Stimulated activated CD8-positive, alpha-beta memory T cell treated with anti-CD3 and anti-CD28 coated beads, Interleukin-15, amount 100 ng/mL, for 24 hours (primary cell): ENCODE measurements at places on chromosomes 11 and 22.
A peak's percentile ranks its signal among the peaks of the same experiment; 100 is the strongest.

GRCh38 chr11:110314366-110315095 is 18.1 kb upstream of the RDX start:
- DNase-seq = no peak

- no peak for DNase-seq
Measured at GRCh38 chr11:57336111-57336666, 497 bp upstream of the SSRP1 start.

- DNase-seq = no peak
Measured at GRCh38 chr11:74902342-74902741, 46.5 kb downstream of the XRRA1 start.

- no peak for DNase-seq
Measured at GRCh38 chr11:93329936-93330445, 551 bp upstream of the DEUP1 start.

GRCh38 chr22:42434748-42435425 is 2.7 kb upstream of the NFAM1 start:
- DNase-seq = no peak

DNA sequence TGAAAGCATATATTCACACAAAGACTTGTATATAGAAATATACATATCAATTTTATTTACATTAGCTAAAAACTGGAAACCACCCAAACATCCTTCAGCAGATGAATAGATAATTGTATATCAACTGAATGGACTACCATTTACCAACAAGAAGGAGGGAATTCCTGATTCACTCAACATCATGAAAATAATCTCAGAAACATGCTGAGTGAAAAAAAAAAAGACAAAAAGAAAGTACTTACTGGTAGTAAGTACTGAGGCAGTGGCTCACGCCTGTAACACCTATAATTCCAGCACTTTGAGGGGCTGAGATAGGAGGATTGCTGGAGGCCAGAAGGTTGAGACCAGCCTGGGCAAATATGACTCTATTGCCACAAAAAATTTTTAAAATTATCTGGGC is 7.4 kb upstream of the IPO7 start:
- DNase-seq = no peak

- DNase-seq = no peak
Measured at GRCh38 chr11:83249445-83249844, 36.7 kb downstream of the CCDC90B start.

DNA sequence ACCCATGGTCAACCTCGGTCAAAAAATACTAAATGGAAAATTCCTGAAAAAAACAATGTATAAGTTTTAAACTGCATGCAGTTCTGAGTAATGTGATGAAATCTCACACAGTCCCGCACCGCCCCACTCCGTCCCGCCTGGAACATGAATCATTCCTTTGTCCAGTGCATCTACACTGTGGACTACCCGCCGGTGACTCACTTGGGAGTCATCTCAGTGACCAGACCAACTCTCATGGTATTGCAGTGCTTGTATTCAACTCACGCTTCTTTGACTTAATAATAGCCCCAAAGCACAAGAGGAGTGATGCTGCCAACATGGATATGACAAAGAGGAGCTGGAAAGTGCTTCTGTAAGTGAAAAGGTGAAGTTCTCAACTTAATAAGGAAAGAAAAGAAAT is 48.8 kb downstream of the ARHGAP32 start:
- no peak for DNase-seq

DNA sequence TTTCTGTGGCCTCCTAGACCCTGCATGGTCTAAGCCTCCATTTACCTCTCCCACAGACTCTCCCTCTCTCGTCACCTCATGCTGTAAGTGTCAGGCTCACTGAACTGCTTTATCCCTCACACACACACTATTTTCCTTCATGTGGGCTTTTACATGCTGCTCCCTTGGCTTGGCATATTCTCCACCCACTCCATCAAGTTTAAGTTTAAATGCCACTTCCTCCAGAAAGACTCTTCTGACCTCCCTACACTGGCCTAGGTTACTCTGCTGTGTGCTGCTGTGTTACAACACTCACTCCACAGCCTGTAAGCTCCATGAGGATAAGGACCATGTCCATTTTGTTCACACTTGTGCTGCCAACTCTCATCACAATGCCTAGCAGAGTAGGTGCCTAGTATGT is 2.5 kb downstream of the DCHS1 start:
- no peak for DNase-seq

- DNase-seq = no peak
Measured at GRCh38 chr22:33302549-33302948, 244.4 kb upstream of the SYN3 start.

DNA sequence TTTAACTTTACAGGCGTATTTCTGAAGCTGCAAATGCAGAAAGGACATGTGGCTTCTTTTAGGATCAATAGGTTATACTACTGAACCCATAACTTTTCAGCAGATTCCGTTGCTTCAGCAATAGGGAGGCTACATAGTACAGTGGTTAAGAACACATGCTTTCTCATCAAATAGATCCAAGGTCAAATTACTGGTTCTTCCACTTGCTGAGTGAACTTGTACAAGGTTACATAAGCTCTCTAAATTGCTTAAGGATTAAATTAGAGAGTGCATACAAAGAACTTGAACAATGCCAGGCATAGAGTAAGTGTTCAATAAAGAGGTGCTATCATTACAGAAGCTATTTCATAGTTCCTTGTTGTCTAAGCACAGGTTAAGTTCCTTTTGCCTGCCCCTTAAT is 129.6 kb downstream of the BARX2 start:
- DNase-seq = no peak

- DNase-seq = no peak
Measured at GRCh38 chr11:1450949-1451710, 35.4 kb downstream of the MOB2 start.

GRCh38 chr11:75667255-75667830 is 1.5 kb downstream of the MAP6 start:
- no peak for DNase-seq

GRCh38 chr22:50624347-50625130 is 3.4 kb downstream of the ARSA start:
- no peak for DNase-seq

- DNase-seq = no peak
Measured at GRCh38 chr22:37931893-37932389, 21.5 kb downstream of the C22orf23 start.

GRCh38 chr11:117903505-117904382 is 25.5 kb downstream of the TMPRSS13 start:
- no peak for DNase-seq

GRCh38 chr22:27537501-27537900 is 264.1 kb downstream of the MN1 start:
- DNase-seq = no peak

GRCh38 chr22:41482319-41482935 is 13.5 kb downstream of the ACO2 start:
- DNase-seq = no peak

DNA sequence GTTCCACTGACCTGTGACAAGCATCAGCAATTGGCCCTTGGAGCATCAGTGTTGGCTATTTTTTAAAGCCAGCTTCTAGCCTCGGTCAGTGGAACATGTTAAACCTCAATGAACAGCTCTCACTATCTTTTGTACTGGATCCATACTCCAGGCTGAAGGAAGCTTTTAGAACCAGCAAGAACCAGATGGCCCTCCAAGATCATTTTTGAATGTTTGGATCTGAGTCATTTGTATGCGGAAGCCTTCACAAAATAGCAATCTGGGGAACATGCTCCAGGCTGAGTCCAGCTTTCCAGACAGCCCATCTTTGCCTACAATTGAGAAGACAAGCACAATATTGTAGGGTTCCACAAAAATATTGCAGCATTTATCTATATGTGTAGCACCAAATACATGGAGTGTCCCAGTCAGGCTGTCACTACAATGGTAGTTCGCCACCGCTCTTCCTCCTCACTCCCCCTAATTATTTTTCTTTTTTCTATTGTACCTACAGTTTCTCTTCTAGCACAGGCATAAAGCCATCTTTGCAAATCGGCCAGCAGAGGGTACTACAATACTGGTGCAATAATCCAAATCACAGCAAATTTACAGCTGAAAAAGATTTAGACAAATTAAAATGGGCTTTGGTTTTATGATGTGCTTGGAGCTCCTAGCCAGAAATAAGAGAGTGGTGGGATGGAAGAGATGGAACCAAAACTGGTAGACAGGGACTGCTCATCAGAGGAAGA is 177.4 kb upstream of the BLID start:
- DNase-seq = no peak

- no peak for DNase-seq
Measured at GRCh38 chr22:38292694-38293093, 19.9 kb upstream of the TMEM184B start.

DNA sequence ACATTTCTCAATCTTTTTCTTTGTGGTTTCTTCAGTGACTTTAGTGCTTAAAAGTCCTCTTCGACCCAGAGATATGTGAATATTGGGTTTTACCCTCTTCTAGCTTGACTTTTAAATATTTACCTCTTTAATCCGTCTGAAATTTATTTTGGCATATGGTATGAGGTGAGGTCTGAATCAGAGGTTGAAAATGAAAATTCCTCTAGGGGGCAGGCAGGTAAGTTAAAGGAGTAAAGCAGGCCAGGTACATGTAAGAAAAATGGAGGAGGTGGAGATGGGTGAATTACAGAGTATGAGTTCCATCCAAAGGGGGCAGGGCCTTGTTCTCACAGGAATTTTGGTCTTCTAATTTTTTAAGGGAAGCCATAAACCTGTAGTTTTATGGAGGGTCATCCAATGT is 263.8 kb upstream of the NARS2 start:
- DNase-seq = no peak

GRCh38 chr11:130832566-130833425 is 83.5 kb downstream of the SNX19 start:
- DNase-seq = no peak

GRCh38 chr11:119640541-119640940 is 88.5 kb downstream of the NECTIN1 start:
- no peak for DNase-seq

DNA sequence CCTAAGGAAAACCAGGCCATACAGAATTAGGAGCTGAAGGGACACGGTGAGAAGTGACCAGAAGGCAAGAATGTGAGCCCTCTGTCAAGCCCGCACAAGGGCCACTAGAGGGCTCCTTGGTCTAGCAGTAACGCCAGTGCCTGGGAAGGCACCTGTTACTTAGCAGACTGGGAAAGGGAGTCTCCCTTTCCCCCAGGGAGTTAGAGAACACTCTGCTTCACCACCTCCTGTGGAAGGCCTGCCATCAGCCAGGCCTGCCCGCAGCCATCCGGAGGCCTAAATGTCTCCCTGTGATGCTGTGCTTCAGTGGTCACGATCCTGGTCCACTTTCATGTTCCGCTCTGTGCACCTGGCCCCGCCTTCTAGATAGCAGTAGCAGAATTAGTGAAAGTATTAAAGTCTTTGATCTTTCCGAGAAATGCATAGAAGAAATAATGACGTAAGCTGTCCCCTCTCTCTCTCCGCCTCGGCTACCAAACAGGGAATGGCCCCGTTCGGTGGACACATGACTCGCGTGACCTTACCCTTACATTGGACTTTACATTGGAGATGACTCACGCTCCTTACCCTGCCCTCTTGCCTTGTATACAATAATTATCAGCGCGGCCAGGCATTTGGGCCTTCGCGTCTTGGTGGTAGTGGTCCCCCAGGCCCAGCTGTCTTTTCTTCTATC is 10.7 kb upstream of the GSTP1 start:
- no peak for DNase-seq

- DNase-seq = no peak
Measured at GRCh38 chr11:95461858-95462257, 230.9 kb upstream of the SESN3 start.

DNA sequence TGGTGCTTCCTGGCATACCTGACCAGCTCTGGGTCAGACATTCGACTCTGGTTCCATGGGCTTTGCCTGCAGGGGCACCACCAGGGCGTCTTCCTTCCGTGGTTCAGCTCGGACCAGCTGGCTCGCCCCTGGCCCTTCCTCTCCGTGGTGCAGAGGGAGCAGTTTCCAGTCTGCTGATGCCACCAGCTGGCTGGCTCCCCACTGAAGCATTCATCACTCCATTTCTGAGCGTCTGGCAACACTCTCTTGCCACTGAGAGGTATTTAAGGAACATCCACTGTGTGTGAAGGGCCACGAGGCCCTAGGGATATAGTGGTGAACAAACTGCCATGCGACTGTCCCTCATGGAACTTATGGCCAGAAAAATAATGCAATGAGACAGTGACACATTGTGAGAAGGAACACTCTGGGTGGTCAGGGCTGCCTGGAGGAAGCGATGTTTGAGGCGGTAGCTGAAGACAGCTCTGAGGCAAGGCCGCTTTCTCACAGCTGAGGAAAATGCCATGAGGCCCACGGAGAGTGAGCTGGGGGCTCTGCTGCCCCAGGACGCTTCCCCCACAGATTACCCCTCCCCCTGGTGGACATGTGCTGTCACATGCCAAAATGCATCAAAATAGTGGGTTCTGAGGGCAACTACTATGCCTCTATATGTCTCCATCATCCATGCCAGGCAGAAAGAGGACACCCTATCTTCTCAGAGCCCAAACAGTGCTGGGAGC is 44.9 kb upstream of the ARFGAP3 start:
- DNase-seq = no peak

GRCh38 chr22:25057013-25057881 is 104.7 kb downstream of the KIAA1671 start:
- peak; percentile 74 for DNase-seq

DNA sequence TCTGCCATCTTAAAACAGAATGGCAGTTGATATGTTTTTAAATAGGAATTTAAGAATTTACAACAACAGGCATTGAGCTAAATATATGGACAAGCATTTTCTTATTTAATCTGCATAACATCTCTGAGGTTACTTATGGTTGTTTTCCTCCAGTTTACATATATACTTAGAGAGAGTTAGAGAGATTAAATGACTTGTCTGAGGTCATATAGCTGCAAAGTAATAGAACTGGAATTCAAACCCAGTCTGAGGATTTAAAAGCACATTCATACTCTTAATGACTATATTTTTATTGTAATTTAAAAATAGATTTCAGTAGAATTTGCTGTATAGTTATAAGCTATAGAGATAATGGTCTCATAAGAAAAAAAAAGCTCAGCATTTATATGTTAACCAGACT is 81.4 kb upstream of the GRIK4 start:
- DNase-seq = no peak

DNA sequence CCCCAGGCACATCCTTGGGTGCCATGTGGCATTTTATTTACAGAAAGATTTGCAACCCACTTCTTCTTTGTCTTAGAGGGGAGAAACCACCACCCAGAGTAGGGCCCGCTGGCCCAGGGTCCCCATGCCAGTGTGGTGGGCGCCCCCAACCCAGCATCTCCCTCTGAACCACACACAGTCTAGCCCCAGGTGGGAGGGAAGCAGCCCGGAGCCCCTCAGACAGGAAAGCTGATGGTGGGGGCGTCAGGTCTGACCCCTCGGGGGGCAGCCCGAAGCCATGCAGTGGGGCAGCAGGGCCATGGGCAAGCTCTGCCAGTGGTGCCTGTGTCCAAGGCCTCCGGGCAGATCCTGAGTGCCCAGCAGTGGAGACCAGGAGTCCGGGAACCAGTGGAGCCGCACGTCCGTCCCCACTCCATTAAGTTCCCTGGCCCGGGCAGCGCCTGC is 11.7 kb downstream of the TRPM5 start:
- no peak for DNase-seq
